ENCODE measurements at places on chromosomes 5 and 9.
A peak's percentile ranks its signal among the peaks of the same experiment; 100 is the strongest.

- no peak for DNase-seq
Observed at GRCh38 chr9:5449521-5450358, 602 bp upstream of the CD274 start.

- DNase-seq = peak; percentile 19
Observed at GRCh38 chr9:36625006-36625615, 52.4 kb downstream of the MELK start.

- no peak for DNase-seq
Observed at GRCh38 chr9:133700819-133701320, 37.3 kb downstream of the SARDH start.

DNA sequence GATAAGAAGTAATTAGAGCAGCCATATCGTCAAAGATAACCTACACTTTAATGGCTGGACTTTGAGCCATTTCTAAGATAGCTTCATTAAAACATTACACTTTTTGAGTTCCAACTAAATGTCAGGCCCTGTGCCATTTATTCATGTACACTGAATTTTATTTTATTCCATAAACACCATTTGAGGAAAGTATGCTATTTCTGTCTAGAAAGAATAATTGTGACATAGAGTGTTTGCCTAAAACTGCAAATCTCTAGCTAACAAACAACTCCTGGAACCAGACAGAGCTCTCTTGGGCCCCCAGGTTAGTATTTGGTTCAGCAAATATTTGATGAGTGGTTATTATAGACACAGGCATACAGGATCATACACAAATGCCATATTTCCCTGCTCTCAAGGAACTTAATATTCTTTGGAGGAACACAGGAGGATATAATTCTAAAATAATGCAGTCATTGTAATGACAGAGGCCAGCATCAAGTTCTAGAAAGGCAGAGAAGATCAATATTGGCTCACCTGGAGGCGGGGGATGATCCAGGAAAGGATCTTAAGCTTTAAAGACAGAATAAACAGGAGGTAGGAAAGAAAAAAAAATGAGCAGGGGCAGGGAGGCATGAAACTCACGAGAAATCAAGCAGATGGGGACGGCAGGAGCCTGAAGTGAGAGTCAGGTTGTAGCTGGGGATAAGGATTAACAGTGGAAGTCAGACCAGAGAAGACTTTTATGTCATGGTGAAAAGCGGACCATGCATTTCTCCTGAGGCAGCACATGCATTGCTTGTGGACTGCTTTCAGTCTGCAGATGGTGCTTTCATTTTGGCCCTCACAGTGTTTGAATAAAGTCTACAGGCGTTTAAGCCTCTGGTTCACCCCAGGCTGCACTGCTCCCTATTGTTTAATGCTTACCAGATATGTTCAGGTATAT lies 127.7 kb downstream of the GCNT1 start:
- DNase-seq = no peak

DNA sequence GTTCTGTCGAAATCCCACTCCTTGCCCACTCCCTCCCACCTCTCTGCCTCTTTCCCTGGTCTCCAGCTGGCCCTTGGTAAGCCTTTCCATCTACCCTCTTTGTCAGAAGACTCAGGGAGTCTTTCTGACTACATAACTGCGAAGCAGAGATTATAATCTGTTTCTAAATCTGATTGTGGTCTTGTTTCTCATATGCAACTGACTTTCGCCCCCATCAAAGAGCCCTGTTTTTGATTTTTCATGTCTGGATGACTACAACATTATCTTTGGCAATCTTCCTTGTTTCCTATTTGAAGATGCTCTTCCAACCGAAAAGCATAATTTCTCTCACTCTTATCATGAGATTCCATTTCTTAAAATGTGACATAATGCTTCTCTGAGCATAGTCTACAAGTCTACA lies 218.2 kb upstream of the ADAMTSL1 start:
- no peak for DNase-seq

- DNase-seq = no peak
Observed at GRCh38 chr5:74540622-74541021, 99.9 kb downstream of the ENC1 start.

GRCh38 chr9:3863111-3863528 lies 337.3 kb upstream of the RFX3 start:
- DNase-seq = peak; percentile 67

- no peak for DNase-seq
Observed at GRCh38 chr5:96972599-96973334, 36.9 kb downstream of the LNPEP start.

DNA sequence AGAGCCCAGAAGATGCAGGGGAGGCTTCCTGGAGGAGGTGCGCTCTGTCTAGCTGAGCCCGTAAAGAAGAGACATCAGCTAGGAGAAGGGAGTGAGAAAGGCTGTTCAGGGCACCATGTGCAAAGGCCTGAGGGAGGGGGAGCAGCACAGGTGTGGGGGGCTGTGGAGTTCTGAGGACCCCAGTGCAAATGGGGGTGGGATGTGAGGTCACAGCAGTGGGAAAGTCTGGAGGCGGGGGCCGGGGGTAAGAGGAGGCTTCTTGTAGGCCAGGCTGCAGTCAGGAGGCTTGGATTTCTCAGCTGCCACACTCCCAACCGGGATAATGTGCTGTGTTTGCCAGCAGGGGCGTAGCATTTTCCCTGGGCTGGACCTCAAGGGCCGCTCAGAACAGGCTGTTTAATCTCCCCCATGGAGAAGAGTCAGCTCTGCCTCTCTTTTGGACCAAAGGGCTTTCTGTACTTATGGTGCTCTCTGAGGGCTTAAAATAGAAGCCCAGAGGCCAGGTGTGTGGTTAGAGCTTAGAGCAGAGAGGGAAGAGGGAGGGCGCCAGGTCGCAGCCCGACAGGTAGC lies 5.7 kb downstream of the NEURL1B start:
- DNase-seq = no peak

DNA sequence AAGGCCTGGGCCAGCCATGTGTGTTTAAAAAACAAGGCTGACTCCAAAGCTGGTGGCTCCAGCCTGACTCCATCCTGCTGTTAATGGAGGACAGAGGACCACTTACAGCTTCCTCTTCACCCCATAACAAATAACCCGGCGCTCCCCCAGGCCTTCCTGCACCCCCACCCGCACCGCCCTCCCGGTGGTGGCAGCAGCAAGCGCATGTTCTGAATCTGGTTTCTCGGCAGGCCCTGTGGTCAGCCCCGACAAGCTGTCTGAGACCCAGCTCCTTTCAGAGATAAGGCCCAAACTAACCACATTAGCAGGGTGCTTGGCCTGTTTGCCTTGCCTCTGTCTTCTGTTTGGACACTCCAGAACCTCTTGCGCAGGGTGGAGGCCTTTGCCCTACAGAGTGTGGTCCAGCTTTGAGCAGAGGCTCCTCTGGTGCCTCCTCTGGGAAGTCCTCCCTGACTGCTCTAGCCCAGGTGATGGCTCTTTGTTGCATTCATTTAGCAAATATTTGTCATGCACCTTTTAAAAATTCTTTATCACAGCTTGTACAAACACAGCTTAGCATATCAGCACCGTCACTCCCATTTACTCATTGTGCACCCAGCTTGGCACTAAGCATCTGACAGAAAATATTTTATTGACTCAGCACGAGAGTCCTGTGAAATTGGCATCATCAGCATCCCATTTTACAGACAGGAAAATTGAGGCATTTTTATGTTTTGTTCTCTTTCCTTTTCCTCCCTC lies 78.4 kb downstream of the NDFIP1 start:
- no peak for DNase-seq

- peak; percentile 29 for DNase-seq
Observed at GRCh38 chr9:21966140-21966851, 27.9 kb downstream of the CDKN2A start.

Data from eye (tissue), 1 donor.